ENCODE measurements at places on chromosomes 1 and 21.

- DNase-seq, result no peak
Measured at GRCh38 chr1:23395154-23395724, 25.6 kb upstream of the ZNF436 start.

DNA sequence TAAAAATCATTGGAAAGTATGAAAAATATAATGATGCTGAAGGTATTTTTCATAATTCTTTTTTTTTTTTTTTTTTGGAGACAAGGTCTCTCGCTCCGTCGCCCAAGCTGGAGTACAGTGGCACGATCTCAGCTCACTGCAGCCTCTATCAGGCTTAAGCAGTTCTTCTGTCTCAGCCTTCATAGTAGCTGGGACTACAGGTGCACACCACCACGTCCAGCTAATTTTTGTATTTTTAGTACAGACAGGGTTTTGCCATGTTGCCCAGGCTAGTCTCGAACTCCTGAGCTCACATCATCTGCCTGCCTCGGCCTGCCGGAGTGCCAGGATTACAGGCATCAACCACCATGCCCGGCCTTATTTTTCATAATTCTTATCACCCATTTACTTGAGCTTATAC is 13.3 kb downstream of the SMAP2 start:
- no peak for DNase-seq

DNA sequence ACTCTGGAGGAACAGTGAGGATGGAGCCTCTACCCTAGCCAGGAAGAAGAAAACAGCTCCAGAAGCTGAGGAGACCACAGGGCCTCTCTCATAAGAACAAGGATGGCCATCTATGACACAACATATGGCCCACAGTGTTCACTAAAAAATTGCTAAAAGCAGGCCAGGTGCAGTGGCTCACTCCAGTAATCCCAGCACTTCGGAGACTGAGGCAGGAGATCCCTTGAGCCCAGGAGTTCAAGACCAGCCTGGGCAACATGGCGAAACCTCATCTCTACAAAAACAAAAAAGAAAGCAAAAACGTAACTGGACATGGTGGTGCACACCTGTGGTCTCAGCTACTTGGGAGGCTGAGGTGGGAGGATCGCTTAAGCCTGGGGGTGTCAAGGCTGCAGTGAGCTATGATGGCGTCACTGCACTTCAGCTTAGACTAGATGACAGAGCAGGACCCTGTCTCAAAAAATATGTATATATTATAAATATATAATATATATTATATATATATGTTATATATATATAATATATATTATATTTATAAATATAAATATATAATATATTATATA is 103.1 kb downstream of the TOMM20 start:
- no peak for DNase-seq

DNA sequence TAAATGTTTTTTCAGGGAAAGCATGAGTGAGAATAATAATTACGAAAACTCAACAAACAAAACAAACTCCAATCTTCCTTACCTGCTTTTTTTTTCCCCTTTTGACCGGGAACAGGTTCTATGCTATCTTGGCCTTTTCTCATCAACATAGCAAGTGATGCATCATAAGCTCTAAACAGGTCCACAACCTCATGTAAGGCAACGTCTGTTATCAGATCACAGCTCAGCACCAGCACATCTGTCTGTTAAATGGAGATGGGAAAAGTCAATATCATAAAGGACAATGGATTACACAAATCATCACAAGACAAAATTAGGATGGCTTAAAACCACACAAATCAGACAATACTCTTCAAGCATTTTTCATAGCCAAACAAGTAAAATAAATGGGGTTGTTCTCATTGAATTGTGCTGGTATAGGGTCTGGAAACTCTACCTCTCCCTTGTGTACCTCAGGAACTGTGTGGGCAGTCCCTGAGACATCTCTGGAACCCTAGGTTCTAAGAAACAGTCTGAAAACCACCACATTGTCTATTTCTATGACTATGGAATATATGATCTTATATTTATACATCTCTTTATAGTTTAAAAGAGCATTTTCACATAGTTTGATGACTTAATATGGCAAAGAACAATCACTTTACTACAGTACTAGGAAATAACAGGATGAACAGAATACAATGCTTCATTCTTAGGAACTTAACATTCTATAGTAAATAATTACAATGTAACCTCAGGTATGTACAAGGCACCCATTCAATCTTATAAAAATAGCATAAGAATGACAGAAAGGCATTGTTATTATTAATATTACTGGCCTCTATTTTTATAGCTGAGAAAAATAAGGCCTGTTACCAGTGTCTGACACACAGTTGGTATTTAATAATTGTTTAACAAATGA is 44.7 kb downstream of the EIF2B3 start:
- no peak for DNase-seq

GRCh38 chr1:153791648-153792253 is 16.5 kb downstream of the SLC27A3 start:
- DNase-seq, result no peak

DNA sequence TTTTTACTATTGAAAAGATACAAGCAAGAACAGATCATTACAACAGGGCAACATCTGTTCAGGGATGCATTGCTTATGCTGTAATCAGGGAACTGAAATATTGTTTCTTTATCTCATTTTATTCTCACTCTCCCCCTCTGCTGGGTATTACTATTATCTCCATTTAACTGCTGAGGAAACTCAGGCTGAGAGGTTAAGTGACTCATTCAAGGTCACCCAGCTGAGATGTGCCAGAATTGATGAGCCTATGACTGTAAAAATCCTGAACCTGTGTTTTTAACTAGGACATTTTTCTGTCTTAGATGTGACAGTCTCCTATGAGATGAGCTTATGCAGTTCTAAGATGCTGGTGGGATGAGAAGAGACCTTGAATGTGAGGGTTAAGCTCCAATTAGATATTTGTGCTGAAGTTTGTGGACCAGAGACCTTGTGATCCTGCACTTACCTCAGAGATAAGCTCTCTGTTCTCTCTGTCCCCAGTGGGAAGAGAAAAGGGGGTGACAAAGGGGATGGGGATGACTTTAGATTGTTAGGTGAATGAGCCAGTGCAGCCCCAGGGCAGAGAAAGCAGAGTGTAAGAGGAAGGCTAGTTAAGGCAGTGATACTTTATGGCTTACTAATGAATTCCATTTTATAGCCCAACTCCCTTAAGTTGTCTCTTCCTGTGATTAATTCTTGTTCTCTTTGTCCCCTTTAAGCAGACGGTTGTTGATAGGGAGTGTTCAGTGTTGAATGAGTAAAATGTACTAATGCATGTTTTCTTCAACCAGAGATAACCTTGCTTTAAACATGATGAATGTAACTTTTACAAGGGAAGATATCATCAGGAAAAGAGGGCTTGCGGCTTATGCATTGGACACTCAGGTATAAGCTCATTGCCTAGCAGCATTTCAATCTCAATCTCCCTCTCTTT is 111.4 kb downstream of the HLX start:
- DNase-seq, result no peak

- DNase-seq, result no peak
Measured at GRCh38 chr1:74247881-74248528, 12.8 kb downstream of the TNNI3K start.

GRCh38 chr1:16719571-16720350 is 20.6 kb upstream of the RNU1-4 start:
- no peak for DNase-seq

DNA sequence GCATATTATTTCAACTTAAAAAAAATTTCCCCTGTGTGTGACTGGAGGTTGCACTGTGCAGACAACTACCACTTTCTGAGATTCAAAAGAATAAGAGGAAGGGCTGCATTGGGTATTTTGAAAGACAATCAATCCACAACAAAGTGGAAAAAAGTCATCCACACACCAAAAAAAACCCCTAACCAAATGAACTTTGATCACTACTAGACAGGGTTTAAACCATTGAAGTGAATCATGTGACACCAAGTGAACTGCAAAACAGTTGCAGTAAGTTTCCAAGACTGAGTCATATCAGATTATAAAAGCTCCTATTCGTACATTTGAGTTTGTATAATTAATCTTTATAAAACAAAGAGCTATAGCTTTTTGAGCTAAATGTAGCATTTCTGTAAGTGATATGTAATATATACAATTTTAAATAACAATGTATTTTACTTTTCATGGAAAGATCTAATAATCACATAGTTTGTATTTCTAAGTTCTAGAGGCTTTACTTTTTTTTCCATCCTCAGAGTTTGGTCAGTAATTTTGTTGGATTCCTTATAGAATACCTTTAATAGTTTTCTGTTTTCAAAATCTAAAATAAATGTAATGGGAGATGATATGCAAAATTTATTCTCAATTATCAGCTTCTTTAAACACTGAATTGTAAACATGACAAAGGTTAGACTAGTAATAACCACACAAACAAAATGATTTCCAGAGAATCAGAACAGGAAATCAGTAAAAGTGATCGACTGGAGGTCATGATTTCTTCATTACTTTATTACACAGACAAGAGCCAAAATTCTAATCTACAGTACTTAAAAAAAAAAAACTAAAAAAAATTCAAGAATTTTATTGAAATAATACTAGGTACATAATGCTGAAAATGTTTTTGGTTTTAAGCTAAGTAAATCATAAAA is 50.5 kb upstream of the GFI1 start:
- DNase-seq, result no peak

DNA sequence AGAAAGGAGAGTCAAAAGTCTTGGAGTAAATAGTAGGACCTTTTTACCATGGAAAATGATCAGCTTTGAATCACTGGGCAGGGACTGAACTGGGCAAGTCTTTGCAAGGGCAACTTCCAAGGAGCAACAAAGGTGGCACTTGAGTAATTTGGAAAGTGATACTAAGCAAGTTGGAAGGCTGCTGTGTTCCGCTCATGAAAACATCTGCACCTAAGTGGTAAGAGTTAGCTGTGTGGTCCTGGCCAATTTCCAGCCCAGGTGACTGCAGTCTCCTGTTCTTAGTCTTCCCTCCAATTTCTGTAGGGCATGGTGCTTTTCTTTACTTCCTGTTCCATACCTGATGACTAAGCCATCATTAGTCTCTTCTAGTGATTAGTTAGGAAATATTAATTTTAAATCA is 35.5 kb upstream of the PRDM2 start:
- DNase-seq, result no peak

GRCh38 chr1:203678943-203679661 is 52.5 kb downstream of the ATP2B4 start:
- no peak for DNase-seq

DNA sequence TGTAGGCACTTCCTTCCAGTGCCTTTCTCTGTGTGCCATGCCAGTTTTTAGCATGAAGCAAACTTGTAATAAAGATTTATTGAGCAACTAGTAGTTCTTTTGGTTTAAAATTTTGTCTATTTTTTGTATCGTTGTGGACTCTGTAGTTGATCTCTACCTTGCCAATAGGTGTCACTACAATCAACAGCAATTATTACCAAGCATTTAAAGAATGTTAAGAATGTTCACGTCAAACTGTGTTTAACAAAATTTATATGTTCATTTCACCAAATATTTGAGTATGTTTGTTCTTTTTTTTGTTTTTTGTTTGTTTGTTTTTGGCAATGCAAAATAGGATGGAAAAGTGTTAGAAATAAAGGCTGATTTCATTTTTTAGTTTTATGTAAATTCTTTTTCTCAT is 208.1 kb downstream of the PATJ start:
- no peak for DNase-seq

DNA sequence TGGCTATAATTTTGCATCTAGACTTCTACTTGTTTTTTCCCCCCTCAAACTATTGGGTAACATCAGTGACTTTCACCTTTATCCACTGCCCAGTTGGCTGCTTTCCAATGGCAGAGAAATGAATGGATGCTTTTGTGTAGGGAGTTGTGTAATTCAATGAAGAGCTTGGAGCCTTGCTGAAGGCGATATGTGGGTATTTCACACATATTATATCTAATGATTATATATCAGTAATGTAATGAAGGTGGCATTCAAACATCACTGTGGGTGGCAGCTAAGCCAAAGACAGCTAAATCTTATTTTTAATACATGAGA is 81.2 kb downstream of the TGFB2 start:
- DNase-seq, result no peak

DNA sequence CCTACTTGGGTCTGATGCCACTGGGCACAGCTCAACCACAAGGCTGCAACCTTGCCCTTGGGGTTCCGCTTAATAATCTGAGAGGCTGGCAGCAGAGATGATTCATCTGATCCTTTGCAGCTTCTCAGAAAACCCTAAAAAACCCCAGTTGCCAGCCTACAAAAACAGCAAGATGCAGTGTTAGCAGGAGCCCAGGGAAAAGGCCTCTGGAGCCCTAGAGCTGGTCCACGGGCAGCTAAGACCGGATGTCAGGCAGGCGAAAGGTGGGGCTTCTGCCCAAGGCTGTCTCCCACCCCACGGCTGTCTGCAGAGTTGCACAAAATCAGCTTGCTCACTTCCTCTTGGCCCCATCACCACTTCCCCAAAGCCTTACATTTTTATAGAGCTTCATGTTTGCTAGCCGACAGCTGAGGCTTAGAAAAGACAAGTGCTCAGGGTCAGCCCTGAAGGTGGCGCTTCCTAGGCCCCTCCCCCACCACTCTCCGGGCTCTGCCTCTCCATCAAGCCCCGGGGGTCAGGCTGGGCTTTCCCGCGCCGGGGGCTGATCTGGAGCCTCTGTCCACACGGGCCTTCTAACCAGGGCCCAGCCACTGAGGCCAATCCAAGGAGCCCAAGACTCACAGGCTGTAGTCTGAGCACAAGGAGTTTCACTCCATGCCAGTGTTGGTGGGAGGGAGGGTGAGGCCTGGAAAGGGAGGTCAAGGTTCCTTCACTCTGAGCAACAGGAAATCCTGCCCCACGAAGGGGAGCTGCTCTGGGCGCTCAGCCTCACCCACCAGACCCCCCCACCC is 4.2 kb upstream of the ADORA3 start:
- peak; percentile 45 for DNase-seq

- DNase-seq, result no peak
Measured at GRCh38 chr1:158830074-158830677, 975 bp upstream of the MNDA start.

- DNase-seq, result no peak
Measured at GRCh38 chr1:15089258-15089992, 64.1 kb upstream of the TMEM51 start.

- DNase-seq, result no peak
Measured at GRCh38 chr1:155169541-155169940, 3.6 kb downstream of the KRTCAP2 start.

DNA sequence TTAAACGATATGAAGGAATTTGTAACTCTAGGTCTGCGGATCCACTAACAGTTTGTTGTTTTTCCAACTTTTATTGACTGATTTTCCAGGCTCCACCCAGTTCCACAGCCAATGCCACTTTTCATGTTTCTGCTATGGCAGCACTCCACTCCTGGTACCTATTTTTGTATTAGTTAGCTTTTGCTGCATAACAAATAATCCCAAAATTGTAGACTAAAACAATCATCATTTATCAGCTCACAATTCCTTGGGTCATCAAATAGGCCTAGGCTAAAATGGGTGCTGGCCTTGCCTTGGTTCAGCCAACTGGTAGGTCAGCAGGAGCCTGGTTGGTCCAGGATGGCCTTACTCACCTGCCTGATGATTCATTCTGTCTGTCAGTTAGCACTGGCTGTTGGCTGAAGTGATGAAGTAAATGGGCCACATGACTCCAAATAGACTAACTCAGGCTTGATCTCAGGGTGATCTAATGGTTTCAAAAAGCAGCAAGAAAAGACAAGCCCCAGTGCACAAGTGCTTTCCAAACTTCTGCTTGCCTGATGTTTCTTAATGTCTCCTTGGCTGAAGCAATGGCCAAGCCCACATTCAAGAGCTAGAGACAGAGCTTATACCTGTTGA is 3.2 kb upstream of the C8B start:
- no peak for DNase-seq
